ENCODE measurements at places on chromosomes 7 and 10. TPM values are rescaled to one million over a fixed set of nuclear protein-coding genes. Genes with fewer than 3 reads are reported as not detected.
A peak's percentile ranks its signal among the peaks of the same experiment; 100 is the strongest.

The OR2A5 gene
- not detected for total RNA-seq

The UNC5B gene
- total RNA-seq = 22.4 TPM

The LIPJ gene
- total RNA-seq = not detected

The OPALIN gene
- not detected for total RNA-seq

The CSGALNACT2 gene
- 5.0 TPM for total RNA-seq

The SFRP4 gene
- not detected for total RNA-seq

The PI4K2A gene
- total RNA-seq = 26.1 TPM

The CYP26C1 gene
- total RNA-seq = 0.09 TPM

The ADGRA1 gene
- total RNA-seq = not detected

The MYOF gene
- 176 TPM for total RNA-seq

The GAD2 gene
- not detected for total RNA-seq

GRCh38 chr7:1463676-1464223 is 4.5 kb upstream of the MICALL2 start:
- no peak for DNase-seq

GRCh38 chr7:151632750-151633515 is 113.2 kb upstream of the RHEB start:
- DNase-seq = peak; percentile 17

DNA sequence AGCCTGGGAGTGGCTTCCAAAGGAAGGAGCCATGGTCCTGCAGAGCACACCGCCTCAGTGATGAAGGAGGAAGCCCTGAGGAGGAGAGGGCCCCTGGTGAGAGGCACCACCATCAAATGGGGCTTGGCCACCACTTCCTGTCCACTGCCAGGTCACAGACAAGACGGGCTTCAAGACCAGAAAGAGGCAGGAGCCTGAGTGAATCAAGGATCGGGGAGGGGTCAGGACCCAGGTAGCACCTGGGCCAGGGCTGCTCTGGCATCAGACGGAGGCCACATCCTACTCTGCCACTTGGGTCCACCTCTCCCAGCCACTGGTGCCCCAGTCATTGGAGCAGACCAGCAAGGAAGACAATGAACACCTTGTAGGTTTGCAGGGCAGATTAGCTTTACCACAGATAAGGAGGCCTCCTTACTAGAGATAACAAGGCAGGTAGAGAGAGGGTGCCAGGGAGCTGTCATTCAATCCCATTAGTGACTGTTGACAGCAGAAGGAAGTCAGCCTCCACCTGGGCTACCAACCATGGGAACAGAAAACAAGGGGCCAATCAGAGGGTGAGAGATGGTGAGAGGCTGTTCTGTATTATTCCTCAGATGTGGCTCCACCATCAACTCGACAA is 143.4 kb downstream of the TNS3 start:
- DNase-seq = no peak

DNA sequence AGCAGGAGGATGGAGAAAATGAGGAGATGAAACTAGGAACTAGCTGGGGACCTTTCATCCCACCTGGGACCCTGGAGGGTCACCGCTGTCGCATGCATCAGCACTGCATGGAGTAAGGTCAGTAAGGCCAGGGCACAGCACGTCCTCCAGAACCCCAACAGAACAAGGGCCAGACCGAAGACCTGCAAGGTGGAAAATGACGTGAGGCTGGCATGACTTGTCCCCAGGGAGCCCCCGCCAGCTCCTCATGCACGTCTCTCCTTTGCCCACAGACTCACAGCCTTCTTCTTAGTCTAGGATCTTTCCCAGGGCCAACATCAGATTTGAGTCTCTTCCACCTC is 4.7 kb downstream of the ZNF488 start:
- no peak for DNase-seq

GRCh38 chr10:76303682-76304316 is 872.4 kb downstream of the LRMDA start:
- DNase-seq = peak; percentile 84

DNA sequence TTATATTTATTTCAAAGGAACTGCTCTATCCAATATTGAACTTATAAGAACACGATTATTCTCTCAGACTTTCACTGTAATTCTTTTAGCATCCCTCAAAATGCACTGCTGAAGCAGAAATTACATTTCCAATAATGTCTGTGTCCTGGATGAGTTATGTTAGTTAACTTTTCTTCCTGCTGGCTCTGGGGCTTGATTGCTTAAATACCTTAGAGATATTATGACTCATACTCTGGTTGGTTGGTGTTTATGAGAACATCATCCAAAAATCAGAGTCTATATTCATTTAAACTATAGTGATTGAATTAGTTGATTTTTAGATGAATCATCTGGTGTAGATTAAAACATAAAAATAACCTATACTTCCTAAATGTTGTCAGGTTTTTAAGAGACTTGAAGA is 246.3 kb upstream of the VWC2 start:
- no peak for DNase-seq

DNA sequence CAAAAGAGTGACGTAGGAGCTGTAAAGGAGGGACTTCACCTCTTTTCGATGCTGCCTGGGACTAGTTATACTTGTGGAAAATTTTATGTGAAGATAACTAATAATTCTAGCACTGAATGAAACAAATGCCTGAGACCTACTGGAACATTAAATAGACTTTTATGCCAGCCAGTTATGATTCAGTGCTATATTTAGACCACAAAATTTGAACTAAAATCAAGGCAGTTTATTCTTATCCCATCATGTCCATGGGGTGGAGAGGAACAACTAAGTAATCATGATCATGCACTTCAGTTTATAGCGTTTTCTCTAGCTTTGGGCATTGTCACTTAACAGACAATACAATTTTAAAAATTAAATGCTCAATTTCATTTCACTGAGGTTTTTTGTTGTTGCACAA is 76.7 kb downstream of the ZEB1 start:
- no peak for DNase-seq

- DNase-seq = no peak
These were observed 1021.3 kb downstream of the XPNPEP1 start for GRCh38 chr10:108901781-108902618.

GRCh38 chr7:11343818-11344413 is 370.2 kb downstream of the PHF14 start:
- no peak for DNase-seq

GRCh38 chr10:48879451-48879850 is 60.2 kb downstream of the LRRC18 start:
- DNase-seq = no peak

- DNase-seq = no peak
These were observed 16.1 kb downstream of the PAPOLB start for GRCh38 chr7:4845740-4846142.

DNA sequence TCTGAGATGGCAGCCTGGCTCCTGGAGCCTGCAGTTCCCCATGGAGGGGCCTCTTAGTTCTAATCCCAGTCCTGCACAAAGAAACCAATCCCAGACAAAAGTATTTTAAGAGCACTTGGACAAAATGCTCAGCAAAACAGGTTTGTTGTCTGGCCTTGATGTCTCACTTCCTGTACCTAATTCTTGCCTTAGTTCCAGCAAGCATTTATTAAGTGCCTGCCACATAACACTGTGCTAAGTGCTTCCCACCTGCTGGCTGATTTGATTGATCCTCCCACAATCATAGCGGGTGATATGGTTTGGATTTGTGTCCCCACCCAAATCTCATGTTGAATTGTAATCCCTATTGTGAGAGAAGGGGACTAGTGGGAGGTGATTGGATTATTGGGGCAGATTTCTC is 65.7 kb upstream of the HABP2 start:
- no peak for DNase-seq

- no peak for DNase-seq
These were observed 4.2 kb downstream of the INHBA start for GRCh38 chr7:41698726-41699125.

DNA sequence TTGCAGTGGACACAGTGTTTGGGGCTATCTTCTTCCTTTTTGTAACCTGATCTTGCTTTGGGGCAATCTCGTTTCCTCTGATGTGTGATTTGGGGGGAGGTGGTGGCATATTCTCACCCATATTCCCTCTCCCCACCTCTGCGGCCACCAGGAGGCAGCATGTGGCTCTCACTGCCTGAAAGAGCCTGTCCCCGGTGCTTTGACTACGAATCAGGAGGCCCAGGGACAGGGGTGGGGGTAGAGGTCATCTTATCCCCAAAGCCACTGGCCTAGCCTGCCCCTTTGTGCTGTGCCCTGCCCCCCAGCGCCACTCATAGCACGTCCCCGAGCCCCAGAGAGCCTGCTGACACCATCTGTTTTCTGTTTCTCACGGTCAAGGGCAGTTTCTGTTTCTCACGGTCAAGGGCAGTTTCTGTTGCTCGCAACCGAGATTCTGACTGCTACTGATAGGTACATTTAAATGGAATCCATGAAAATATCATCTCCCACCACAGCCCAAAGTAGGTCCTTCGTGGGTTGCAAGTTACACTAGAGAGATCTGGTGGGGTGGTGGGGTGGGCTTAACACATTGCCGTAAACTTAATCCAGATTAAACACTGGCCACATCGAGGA is 28.2 kb downstream of the PHYH start:
- DNase-seq = peak; percentile 61

DNA sequence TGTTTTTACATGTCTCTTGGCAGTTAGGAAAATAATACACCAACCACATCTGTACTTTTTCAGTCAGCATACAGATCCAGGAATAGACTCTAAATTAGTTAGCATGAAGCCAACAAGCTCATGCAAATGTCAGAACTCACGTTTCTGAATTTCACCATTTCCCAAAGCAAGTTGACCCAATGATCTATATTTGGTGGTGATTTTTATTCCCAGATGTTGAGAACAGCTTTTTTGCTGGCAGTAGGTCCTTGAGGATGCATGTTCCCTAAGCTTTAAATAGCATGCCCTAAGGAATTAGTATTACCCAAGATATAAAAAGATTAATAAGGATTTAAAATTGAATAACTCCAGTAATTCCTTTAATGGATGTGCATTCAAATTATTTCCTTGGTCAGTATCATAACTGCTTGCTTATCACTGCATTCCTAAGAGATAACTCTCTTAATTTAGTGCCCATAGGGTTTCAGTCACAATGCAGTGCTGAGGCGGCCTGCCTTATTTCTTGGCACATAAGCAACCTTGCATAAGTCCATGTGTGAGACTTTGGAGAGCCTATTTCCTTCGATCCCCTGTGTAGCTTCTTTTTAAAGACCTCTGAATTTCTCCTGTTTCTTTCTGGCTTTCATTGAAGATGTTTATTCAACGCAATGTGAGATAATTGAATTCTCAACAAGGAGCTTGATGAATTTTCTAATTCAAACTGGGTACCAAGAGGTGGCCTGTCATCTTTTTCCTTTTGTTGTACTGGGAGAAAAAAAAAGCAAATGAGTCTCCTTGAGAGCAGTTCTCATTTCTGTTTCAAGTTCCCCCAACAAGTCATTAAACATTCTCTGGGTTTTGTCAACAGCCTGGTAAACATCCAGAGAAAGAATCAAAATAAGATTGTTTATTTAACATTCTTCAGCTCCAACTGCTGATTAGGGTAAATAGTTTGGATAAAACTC is 135.3 kb upstream of the MEOX2 start:
- no peak for DNase-seq

- DNase-seq = no peak
These were observed 20.5 kb downstream of the GLCCI1 start for GRCh38 chr7:7989133-7989532.

DNA sequence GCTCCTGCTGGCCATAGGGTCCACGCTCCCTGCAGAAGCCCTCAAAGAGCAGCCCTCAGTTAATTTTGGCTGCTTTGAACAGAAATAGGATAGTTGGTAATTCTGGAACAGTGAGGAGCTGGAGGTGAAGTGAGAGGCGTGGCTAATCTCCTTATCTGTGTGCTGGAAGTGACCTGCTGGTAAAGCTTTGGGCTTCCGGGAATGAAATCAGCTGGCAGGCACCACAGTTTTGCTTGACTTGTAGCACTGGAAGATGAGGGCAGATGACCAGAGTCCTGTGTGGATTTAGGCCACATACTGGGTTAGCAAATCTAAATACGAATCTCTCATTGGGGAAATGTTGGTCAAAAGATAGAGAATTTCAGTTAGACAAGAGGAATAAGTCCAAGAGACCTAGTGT is 10.2 kb downstream of the ATP6V0E2 start:
- DNase-seq = no peak

- DNase-seq = no peak
These were observed 609 bp upstream of the PNLIP start for GRCh38 chr10:116545122-116545521.

DNA sequence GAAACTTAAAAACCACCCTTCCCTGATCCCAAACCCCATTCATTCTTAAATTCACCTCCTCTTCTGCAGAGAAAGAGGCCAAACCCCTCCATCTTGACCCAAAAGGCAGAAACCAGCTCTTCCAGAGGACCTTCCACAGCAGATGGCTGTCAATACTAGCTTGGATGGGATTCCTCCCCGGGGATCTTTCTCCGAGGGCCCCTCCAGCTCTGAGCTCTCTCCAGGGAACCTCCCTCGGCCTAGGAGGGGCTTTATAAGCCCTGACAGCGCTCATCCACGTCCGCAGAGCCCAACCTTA is 5.4 kb downstream of the TNRC18 start:
- no peak for DNase-seq

GRCh38 chr10:69958556-69958902 is 94.1 kb upstream of the MACROH2A2 start:
- no peak for DNase-seq

DNA sequence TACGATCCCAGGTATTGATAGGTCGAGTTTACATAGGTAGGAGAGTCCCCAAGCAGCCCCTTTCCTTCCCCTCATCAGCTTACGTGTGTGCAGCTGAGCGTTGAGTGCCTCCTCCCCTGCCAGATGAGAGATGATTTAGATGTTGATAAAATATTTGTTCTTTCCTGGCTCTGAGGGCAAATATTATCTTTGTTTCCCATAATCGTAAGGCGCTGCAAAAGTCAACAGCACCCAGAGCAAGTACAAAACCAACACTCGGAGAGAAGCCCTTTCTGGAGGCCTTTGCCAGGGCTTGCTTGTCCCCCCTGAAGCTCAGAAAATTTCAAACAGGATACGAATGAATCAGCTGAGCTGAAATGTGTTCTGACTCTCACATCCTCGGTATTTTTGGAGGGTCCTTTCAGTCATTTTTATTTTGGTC is 683.2 kb downstream of the LRMDA start:
- peak; percentile 31 for DNase-seq
